ENCODE measurements at places on chromosomes 4 and X.

- no peak for DNase-seq
These were observed 1485.6 kb downstream of the PCDH19 start for GRCh38 chrX:98924511-98924910.

- DNase-seq: no peak
These were observed 11.3 kb downstream of the MAGEA1 start for GRCh38 chrX:153190381-153190780.

- DNase-seq: no peak
These were observed 12.2 kb downstream of the AFF1 start for GRCh38 chr4:86946868-86947500.

DNA sequence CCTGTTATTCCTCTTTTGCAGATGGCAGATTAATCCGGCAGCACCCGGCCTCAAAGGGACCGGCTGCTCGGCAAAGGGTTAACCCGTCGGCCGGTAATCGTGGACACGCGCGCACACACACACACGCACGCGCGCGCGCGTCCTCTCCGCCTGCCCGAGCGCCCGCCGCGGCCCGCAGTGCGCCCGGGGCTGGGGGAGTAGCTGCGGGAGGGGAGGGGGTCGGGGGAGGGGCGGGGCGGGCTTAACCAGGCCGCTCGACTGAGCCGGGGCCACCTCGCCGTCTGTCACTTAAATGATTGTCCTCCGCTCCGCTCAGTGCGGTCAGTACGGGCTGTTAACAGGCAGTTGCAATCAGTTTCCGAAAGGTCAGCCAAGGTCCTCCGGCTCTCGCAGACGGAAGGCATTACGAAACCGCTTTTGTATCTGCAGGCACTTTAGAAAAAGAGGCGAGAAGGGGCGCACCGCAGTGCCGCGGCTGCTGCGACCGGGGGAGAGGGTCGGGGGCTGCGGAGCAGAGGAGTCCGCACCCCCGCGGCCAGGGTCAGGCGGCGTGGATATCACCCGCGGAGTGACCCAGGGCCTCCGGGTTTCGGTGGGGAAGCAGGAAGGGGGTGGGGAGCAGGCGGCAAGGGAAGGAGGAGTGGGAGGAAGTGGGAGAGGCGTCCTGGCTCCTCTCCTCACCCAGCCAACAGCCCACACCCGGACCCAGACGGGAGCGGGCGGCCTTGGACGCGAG lies 57.3 kb upstream of the BCOR start:
- DNase-seq: peak; percentile 69

GRCh38 chrX:39204945-39205344 lies 403.7 kb downstream of the MID1IP1 start:
- DNase-seq: no peak

DNA sequence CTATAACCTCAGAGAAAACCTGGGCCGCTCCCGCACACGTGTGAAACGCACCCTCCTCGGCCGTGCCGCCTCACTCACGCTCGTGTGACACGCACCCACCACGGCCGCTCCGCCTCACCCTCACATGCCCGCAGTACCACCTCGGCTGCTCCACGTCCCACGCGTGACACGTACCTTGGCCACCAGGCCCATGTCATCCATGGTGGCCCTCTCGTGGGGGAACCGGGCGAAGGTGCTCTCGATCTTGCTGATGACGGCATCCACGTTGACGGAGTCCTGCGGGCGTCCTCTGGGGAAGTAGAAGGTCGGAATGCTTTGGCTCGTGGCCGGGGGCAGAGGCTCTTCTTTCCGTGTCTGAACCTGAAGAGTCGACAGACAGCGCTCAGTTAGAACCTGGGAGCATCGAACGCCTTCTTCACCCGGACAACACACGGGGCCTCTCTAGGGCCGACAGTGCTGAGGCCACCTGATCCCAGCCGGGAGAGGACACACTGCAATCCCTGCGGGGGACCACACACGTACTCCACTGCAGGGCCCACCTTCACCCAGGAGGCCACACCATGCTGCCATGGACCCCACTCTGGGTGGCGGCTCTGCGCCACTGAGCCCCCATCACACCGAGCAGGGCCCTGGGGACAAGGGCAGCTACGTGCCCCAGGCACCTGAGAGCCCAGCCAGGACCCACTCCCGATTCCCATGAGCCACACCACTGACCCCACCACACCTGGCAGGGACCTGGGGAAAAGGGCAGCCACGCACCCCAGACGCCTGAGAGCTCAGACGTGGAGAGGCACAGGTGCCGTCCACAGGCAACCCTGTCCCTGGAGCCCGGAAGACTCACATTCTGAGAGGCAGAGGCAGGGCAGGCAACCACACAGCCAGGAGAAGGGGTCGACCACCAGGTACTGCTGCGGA lies 25.2 kb downstream of the PPP2R3B start:
- no peak for DNase-seq

DNA sequence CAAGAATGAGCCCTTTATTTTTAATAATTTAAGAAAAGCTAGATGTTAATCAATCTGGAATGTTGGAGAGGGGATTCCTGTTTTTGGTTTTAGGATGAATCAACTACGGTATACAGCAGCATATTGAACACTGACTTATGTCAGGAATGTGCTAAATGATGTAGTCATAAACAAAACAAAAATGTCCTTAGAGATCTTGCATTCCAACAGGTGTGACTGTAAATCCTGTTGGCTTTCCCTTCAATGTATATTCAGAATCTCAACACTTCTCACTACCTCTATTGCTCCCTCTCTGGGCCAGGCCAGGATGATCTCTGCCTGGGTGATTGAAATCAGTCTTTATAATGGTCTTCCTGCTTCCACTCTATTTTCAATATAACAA lies 37.8 kb upstream of the BDH2 start:
- DNase-seq: no peak

GRCh38 chr4:123984886-123985285 lies 588.3 kb downstream of the SPRY1 start:
- peak; percentile 10 for DNase-seq

DNA sequence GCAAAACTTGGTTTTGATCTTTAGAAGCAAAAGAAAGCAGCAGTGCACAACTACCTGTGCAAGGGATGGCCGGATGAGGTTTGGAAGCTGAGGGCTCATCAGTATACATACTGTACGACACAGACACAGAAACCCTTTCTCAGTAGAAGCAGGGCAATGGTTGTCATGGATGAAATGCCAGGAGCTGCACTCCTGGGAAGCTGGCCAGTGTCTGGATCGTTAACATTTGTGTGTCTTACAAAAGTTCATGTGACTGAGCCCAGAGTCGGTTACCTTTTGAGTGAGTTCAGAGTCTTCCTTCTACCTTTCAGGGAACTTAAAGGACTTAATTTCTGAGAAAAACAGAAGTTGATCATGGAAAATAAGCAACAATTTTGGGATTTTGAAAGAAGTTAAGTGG lies 230.3 kb downstream of the APBB2 start:
- DNase-seq: peak; percentile 20

DNA sequence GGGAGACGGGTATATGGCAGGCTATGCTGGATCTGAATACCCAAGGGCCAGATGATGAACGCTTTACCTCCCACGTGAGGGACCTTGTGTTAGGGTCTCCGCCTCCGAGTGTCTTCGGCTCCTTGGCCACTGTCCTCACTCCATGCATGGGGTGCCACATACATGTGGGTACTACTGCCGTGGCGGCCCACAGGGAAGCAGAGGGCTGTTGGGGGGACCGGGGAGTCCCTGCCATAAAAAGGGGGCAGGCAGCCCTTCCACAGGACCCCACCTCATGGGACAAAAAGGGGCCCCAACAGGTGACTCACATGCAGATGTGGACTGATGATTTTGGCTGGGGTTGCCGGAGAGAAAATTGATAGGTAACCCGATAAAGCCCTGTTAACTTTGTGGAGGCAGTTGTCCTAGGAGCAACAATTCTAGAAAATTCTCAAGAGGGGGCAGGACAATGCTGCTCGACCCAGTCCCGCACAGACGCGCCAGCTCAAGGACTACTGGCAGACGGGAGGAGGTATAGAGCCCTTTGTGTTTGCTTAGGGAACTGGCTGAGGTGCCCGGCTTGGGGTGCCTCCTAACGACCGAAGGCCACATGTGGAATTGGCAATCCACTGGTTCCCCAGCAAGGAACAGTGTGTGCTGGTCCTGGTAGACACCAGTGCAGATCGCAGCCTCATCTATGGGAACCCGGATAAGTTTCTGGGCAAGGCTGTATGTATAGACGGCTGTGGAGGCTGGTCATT lies 695.7 kb upstream of the AGA start:
- DNase-seq: no peak

DNA sequence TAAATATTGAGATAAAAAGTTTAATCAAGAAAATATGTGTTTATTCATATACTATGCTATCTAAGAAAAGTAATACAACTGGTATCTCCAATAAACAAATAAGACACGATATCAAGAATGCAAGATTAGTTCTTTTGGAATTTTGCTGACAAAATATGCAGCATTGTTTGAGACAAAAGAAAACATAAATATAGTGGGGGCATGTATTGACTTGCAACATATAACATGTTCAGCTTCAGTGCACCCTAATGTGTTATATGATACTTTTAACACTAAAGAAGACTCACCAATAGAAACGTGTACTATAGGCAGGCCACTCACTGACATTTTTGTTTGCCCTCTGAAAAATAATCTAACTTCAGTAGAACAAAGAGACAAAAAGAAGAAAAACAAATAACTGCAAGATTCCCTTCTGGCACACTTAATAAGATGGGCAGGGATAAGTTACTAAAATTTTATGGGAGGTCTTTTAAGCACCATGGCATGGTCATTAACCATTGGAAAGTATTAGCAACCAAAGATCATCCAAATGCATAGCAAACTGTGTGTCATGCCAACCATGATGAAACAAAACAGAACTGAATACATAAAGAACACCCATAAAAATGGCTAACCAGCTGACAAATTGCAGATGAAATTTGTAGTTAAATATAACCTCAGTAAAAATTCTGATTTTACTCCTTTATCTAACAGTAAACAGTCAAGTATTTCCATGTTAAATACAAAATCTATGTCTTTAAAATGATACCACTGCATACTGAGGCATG lies 447.9 kb upstream of the FAM241A start:
- DNase-seq: peak; percentile 28

DNA sequence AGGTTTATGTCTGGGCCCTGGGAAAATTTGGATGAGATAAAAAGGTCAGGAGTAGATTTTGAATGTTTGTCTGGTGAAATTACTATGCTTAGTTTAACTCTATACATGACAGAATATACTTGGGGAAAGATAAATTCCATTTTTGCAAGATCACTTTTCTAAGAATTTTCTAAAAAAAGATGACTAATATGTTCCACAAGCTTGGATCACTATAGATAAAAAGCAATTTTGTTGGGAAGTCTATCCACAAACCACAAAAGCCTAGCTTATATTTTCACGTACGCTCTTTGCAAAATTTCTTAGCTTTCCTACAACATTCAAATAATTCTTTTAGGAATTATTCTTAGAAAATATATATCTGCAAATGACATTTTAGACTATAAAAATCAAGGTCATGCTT lies 20.6 kb upstream of the COQ2 start:
- no peak for DNase-seq

DNA sequence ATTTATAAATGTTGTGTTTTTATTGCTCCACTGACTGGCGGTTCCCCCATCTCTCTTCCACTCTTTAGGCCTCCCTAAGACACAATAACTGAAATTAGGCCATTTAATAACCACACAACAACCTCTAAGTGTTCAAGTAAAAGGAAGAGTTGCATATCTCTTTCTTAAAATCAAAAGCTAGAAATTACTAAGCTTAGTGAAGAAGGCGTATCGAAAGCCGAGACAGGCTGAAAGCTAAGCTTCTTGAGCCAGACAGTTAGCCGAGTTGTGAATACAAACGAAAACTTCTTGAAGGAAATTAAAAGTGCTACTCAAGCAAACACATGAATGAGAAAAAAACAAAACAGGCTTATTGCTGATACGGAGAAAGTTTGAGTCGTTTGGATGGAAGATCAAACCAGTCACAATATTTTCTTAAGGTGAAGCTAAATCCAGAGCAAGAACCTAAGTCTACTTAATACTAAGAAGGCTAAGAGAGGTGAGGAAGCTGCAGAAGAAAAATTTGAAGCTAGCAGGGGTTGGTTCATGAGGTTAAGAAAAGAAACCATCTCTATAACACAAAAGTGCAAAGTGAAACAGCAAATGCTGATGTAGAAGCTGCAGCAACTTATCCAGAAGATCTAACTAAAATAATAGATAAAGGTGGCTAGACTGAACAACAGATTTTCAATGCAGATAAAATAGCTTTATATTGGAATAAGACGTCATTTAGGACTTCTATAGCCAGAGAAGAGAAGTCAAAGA lies 194.0 kb upstream of the TTC29 start:
- DNase-seq: no peak

DNA sequence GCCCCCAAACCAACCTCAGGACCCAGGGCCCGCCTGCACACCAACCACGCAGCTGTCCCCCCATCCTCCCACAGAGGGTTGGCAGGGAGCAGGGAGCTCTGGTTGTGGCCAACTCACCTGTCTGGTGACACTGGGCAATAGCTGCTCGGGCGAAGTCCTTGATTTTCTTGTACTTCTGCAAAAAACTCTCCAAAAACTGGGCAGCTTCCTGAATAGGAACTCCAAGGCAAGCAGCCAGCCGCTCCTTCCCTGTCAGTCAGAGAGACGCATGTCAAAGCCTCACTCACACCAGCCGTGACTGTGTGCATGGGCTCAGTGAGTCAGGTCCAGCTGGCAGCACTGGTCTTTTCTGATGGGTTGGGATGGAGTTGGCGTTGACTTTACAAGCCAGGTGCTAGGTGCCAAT lies 26.4 kb downstream of the NAT8L start:
- DNase-seq: no peak
